ENCODE measurements at places on chromosomes 7 and 10.

DNA sequence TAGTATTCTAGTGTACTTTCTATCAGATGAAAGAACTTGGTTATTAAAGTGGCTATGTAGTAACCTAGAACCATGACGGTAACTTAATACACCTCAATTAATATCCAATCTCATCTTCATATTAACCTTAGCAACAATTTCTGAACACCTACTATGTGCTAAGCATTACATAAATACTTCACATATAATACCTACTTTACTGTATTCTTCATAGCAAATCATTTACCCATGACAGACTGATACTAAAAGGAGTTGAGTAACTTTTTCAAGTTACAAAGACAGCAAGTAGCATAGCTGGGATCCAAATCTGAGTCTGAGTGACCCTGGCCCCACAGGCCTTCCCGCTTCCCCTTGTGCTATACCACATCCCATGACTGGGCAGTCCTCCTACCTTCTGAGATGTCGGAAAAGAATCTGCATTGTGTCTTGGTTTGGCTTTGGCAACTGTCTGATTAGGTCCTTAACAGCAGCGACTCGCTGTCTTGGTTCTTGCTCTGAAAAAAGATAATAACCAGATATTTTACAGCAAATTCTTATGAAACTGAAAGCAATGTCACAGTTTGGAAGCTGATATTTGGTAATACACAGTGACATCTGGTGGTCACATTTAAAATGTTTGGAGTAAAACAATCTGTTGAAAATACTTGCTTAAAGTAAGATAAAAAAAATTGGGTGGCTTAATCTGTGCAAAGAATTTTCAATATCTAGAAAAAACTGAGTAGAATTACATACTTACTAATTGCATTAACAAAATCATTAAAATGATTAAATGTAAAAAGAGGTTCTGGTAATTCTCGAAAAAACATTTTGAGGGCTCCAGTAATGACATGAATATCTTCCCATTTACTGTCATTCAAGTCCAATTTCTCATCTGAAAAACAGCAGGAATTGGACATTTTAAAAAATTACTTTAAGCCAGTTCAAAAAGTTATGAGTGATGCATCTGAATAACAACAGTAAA lies 120.1 kb downstream of the ARHGAP12 start:
- DNase-seq, result no peak

GRCh38 chr7:121023683-121024511 lies 35.4 kb downstream of the CPED1 start:
- DNase-seq, result no peak

DNA sequence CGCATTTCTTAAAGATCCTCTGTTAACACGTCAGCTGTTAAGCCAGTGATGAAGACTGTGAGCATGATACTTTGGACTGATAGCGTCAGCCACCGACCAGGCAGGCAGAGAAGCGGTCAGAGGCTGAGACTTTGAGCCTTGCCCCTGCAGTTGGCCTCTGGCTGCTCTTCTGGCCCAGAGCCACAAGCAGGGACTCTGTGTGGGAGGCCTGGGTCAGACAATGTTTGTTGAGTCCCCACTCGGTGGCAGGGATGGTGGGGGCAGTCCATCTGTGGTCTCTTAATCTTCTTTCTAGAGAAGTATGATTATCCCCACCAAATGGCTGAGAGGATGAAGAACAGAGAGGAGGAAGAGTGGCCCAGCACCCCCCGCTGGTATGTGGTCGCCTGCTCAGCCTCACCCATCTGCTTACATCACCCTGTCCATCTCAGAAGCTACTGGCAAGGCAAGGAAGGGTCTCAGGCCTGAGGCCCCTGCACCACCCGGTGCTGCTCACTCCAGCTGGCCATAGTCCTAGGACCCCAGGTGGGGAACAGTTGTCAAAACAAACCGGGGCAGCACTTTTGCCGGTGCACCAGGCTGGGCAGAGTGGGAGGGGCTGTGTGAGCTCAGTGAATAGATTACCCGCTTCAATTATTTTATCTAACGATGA lies 202.9 kb downstream of the GRID1 start:
- DNase-seq, result no peak

DNA sequence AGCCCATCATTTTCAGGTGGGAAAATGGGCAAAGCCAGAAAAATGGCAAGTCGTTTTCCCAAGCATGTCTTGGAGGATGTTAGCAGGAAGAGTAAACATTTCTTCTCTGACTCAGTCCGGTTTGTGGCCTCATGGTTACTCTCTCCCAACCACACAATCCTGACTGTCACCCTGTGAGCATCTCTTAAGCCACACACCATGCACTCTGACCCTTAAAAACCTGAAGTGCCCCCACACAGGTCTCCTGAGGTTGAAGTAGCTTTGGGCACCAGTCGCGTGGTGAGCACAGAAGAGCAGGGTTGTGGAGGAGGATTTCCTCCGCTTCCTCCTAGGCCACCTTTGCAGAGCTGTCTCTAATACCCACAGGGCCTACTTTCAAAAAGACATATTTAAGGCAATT lies 387.3 kb upstream of the NPVF start:
- DNase-seq, result no peak

DNA sequence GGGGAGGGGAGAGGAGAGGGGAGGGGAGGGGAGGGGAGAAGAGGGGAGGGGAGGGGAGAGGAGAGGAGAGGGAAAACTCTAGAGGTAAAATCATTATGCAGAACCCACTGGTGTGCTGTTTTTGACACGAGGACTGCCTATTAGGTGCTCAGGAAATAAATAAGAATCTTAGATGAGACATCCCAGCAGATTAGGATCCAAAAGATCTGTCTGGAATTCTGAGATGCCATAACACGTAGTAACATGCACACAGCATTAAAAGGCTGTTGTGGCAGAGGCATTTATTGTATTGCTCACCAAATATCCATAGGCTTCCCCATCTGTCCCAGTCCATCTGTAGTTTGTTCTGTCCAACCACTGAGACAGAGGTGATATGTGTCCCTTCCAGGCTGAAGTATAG lies 40.8 kb upstream of the KMT2E start:
- DNase-seq, result no peak

DNA sequence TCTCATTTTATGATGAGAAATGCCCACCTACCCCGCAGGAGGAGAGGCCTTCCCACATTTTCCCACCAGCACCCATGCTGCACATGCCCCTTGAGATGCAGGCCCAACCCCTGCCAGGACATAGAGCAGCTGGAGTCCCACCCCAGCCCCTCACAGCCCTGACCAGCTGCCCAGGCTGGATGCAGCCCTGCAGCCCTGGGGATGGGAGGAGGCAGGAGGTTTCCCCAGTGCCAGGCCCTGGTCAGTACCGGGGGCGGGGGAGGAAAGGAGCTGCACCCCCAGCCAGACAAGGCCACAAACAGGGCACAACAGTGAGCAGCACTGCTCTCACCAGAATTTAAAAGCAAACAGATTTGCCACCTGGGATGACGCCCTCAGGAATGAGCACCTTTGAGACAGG lies 196.1 kb downstream of the PTPRN2 start:
- no peak for DNase-seq

- no peak for DNase-seq
These were observed 198.4 kb downstream of the SNX10 start for GRCh38 chr7:26489906-26490639.
